T-helper 17 cell (primary cell): ENCODE measurements at places on chromosomes 12 and 14. TPM values are rescaled to one million over a fixed set of nuclear protein-coding genes. Genes with fewer than 3 reads are reported as not detected.

DNA sequence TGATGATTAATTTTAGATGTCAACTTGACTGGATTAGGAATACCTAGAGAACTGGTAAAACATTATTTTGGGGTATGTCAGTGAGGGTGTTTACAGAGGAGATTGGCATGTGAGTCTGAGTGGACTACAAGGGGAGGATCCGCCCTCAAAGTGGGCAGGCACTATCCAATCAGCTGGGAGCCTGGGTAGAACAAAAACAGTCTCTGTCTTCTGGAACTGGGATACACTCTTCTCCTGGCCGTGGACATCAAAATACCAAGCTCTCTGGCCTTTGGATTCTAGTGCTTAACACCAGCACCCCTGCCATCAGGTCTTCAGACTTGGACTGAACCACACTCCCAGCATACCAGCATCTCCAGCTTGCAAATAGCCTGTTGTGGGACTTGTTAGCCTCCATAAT lies 4.4 kb upstream of the SCAF11 start:
- H3K27ac ChIP-seq, result no peak overlapping the region
- H3K4me3 ChIP-seq, result no peak overlapping the region
- H3K27me3 ChIP-seq, result no peaks in the 10 kb centered on the region
- peaks cover 22% of the 10 kb centered on the region for H3K4me1 ChIP-seq
- H3K36me3 ChIP-seq, result peaks cover 4% of the 10 kb centered on the region

DNA sequence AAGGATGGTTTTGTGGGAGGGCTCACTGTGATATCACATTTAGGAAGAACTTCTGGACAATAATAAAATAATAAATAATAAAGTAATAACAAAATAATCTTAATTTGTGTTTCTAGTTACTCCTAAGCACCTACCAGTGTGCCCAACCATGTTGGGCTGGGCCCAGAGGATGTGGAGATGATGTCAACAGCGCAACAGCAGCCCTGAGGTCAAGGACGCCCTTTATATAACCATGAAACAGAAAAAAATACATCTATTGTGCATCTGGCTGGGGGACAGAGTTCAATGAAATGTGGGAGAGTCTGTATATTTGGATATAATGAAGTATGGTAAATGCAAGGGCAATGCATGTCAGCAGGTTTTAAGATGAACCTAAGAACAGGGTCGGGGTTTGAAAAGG lies 552.8 kb downstream of the VRK1 start:
- H3K27me3 ChIP-seq, result no peaks in the 10 kb centered on the region
- DNase-seq, result no peak
- peaks cover 7% of the 10 kb centered on the region for H3K4me1 ChIP-seq
- no peak overlapping the region for H3K4me3 ChIP-seq

GRCh38 chr12:124508381-124509079 lies 58.9 kb downstream of the NCOR2 start:
- peaks cover 24% of the 10 kb centered on the region for H3K4me1 ChIP-seq
- H3K27me3 ChIP-seq, result no peaks in the 10 kb centered on the region
- no peak for DNase-seq

Gene CCDC197
- total RNA-seq, result not detected
